ENCODE measurements at places on chromosomes 6 and 20.

DNA sequence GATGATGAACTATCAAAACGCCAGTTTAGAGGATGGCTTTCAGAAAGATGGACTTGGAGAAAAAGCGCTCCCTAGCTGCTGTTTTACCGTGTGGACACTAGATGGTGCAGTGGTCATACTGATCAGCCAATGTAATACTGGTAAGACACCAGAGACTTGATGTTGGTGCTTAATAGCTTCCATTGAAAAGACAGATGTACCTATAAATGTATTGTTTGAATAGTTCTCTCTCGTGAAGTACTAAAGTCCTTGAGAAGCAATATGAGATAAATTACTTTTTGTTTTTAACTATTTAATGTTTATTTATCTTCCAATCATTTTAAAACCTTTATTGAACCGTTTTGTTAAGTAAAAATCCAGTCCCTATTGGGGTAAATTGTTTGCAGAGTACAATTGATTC lies 63.9 kb upstream of the FUCA2 start:
- DNase-seq = peak; percentile 54

- no peak for DNase-seq
These were observed 22.5 kb downstream of the JARID2 start for GRCh38 chr6:15268137-15268908.

DNA sequence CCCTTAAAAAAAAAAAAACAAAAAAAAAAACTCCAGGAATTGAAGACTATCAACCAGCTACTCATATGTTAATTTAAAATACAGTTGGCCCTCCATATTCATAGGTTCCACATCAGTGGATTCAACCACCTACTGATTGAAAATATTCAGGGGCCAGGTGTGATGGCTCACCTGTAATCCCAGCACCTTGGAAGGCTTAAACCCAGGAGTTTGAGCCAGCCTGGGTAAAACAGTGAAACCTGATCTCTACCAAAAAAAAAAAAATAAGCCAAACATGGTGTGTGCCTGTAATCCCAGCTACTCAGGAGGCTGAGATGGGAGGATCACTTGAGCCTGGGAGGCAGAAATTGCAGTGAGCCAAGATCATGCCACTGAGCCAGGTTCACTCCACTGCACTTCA lies 72.4 kb upstream of the SMIM8 start:
- DNase-seq = no peak

GRCh38 chr6:118306392-118307238 lies 241.5 kb upstream of the PLN start:
- DNase-seq = no peak

DNA sequence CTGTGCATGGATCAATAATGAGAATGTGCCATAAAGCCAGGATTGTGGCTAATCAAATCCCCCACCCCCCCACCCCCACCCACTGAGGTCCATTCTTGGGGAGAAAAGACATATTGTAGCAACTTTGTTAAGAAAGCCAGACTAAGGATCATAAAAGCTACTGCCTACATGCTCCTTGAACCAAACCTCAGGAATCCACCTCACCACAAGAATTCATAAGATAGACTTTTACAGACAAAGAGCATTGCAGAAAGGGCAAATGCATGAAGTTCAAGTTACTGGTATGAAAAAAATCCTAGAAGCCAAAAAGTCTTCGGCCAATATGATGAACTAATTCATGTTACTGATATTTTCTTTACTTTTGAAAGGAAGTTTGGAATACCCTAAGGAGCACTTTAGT lies 187.9 kb upstream of the ARID1B start:
- DNase-seq = peak; percentile 50

DNA sequence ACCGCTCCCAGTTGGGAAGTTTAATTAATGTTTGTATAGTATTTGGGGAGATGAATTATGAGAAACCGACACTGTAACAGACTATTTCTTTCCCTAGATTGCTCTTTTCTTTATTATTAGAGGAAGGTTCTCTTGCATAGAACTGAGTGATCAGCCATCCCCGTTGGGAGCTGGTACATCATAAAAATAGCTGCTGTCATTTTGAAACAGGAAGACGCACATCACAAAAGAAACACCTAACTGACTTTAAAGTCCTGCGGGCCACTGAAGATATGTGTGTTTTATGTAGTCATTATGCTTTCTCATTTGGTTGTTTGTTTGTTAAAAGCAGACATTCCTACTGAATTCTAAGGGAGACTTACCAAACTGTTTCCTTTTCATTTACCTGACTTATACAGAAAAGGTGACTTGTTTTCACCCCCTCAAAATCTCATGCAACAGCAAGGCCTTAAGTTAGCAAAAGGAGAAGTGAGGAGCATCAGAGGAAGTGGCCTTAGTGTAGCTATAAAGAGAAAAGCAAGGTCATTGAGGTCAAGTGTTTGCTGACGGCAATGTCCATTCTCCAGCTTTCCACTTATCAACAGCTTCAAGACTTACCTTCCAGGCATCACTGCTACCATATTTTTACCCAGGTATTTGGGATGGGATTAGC lies 91.0 kb downstream of the PKHD1 start:
- no peak for DNase-seq

- DNase-seq = no peak
These were observed 35.0 kb upstream of the CD93 start for GRCh38 chr20:23120936-23121750.

DNA sequence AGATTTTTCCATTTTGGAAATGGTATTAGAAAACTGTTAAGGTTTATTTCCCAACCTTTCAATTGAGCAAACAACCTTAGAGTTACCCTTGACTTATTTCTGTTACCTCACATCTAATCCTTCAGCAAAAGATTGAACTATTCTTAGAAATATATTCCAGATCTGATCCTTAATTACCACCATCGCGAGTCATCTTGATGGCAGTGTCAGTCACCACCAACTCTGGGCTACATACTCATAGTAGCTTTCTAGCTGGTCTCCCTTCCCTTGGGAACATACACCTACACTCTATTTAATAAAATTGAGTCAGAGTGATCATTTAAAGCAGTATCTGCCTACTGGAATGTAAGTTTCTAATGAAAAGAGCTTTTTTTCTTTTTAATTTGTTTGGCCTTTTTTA lies 308.2 kb downstream of the EYS start:
- DNase-seq = peak; percentile 12

DNA sequence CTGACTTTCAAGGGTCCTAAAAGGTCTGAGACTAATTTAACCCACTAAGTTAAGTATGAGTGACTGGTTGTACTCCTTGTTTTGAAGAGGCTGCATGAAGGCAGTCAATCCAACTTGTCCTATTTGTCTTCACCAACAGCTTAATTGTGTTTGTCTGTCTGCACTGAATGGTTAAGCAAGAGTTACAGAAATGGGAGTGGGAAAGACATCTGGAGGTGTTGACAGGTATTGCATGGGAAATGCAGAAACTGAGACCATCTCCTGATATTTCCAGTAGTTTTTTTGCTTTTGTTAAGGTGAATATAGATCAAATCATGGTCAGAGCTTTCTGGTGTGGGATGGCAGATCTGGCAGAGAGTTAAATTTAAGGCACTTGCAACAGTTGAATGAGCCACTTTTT lies 6.5 kb downstream of the FUT9 start:
- no peak for DNase-seq

DNA sequence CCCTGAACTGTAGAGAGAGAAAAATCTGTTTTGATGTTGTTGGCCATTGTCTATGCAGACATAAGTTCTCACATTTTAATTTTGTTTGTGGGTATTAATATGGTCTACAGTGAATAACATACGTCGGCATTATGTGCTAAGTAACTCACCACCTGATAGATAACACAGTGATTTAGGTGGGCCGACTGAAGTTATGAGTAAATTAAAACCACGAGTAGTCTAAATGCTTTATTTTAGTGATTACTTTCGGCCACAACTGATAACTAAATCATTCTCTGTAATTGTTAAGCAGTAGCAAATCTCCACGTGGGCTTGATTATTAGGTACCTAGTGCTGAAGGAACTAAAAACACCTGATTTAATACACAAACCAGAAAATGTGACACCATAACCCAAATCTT lies 1.1 kb downstream of the DOP1A start:
- no peak for DNase-seq

GRCh38 chr6:19838442-19839236 lies 1.5 kb downstream of the ID4 start:
- no peak for DNase-seq

DNA sequence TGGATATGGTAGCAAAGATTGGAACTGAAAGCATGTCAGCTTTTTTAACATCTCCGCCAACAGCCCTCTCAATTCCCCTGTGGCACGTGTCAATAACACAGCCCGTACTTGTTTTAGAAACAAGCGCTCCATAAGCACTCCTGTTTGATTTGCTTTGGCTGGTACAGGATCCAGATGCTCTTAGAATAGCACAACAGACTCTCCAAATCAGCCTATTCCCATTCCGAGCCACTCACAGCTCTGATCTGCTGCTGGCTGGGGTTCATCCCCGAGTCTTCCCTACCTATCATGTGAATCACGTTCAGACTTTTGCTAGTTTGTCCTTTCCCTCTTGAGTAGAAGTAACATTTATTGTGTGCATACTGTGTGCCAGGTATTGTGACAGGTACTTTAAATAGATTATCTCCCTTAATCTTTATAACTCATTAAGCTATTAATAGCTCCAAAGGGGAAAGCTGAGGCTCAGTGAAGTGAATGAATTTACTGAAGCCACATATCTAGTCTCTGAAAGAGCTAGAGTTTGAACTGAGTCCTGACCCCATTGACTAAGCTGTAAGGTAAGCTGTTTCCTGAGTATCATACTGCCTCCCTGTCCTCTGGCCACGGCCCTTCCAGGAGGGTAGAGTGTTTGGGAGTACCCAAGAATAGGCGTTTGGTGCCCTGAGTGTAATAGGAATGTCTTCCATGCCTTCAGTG lies 46.7 kb downstream of the RALY start:
- DNase-seq = no peak

DNA sequence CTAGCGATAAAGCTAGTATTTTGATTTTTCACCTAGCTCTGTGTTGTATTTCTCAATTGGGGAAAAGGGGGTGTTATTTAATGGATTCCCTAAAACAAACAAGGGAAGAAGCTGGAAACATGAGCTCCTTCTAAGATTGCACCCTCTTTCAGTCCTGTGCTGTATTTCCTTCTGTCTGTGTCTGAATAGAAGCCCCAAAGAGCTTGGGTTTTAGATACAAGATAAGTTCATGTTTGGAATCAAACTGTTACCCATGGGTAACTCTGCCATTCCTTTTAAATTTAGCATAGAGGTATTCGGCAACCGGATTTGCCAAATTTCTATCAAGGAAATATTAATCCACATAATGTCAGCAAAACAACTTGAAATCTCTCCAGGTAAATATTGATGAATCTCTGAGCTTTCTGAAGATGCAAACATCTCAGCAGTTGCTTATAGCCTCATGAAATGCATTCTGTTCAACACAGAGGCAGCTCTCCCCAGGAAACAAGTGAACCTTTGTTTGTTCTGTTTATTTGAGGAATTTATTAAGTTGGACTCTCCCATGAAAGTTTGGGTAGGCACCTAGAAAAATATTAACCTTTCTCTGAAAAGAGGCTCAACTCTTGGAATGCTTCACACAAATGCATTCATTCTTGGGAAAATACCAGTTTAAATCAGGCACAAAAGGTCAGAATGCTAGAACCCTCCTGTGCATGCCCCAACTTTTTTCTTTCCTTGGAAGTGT lies 9.9 kb upstream of the SCGN start:
- DNase-seq = no peak

GRCh38 chr6:87667032-87667431 lies 35.0 kb downstream of the AKIRIN2 start:
- no peak for DNase-seq

DNA sequence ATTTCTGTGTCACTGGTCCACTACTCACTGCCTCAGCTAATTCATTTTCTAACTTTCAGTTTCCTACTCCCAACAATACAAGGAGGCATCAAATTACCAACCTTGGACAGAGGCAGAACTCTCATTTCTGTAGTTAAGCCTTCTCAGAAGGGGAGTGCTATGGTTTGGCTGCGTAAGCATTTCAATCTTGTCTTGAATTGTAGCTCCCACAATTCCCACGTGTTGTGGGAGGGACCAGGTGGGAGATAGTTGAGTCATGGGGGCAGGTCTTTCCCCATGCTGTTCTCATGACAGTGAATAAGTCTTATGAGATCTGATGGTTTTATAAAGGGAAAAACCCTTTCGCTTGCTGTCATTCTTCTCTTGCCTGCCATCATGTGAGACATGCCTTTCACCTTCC lies 22.9 kb downstream of the HLA-DRA start:
- no peak for DNase-seq

DNA sequence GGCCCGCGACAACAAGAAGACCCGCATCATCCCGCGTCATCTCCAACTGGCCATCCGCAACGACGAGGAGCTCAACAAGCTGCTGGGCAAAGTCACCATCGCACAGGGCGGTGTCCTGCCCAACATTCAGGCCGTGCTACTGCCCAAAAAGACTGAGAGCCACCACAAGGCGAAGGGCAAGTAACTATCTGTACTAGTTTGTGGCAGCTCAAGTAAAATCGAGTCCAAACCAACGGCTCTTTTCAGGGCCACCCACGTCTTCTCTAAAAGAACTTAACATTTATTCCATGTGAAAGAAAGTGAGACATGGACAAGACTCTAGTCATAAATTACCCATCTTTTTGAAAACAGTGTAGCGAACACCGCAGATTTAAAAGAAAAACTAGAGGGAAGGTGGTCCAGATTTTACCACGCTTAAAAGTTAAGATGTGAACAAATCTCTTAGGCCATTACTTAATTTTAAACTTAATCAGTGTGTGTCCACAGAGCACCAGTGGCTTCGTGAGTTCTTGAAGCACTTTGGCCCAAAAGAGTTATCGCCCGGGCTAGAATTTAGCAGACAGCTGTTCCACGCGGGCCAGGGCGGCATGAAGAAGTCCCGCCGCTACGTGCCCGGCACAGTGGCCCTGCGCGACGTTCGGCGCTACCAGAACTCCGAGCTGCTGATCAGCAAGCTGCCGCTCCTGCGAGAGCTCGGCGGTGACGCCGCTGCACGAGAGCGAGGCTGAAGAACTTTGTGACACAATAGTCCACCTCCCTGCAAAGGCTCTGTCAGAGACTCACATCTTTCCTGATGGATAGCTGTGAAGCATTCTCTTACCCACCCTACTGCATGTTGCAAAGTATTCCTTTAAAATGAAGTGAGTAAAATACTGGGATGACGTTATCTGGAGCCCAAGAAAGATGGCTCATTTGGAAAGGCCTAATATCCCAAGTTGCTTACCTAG lies 113.9 kb upstream of the PRSS16 start:
- DNase-seq = no peak

GRCh38 chr6:158184608-158185007 lies 16.5 kb downstream of the GTF2H5 start:
- DNase-seq = no peak

- peak; percentile 56 for DNase-seq
These were observed at the start of gene VARS2 for GRCh38 chr6:30914076-30914853. TSS of gene VARS2 (plus strand) at chr6:30914238. CDS start at chr6:30914837, 599 bp downstream.

DNA sequence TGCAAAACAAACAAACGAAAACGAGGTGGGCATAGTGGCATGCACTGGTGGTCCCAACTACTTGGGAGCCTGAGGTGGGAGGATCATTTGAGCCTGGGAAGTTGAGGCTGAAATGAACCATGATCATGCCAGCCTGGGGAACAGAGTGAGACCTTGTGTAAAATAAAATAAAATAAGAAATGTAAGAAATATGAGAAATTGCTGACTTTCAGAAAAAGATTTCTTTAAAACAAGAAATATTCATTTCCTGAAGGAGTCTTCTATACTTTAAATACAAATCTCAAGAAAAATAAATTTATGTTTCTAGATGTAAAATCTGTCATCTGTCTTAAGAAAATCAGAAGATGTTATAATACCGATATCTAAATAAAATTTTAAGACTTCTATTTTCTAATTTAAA lies 96.7 kb upstream of the ENPP5 start:
- DNase-seq = no peak

GRCh38 chr20:40563296-40563950 lies 125.6 kb downstream of the MAFB start:
- peak; percentile 38 for DNase-seq

Data from retinal pigment epithelial cell (primary cell).